ENCODE measurements at places on chromosomes 13 and 19. TPM values are rescaled to one million over a fixed set of nuclear protein-coding genes. Genes with fewer than 3 reads are reported as not detected.

Gene ZNF154
- 6.4 TPM for polyA plus RNA-seq

Gene PEG3
- 1.8 TPM for polyA plus RNA-seq

DNA sequence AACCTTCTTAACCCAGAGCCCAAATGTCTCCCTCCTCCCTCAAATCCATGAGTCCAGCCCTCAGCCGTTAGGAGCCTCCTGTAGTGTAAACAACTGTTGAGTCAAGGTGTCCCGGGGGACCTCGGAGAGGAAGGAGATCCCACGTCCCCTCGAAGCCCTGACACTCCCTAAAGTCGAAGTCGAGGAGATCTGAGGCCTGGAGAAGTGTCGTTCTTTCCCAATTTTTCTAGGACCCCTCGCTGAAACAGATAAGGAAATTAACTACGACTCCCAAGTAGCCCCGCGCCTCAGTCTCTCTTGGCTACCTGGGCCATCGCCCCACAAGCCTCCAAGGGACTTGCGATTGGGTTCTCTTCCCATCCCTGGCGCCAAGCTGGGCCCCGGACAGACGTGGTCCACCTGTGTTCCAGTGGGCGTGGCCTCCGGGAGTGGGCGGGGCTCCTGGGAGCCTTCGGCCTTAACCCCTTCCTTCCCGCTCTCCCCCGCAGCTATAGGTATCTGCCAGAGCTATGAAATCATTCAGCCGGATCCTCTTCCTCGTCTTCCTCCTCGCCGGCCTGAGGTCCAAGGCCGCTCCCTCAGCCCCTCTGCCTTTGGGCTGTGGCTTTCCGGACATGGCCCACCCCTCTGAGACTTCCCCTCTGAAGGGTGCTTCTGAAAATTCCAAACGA lies 869 bp downstream of the GFY start:
- no peak for DNase-seq

Gene ZSCAN4
- polyA plus RNA-seq = 0.29 TPM

DNA sequence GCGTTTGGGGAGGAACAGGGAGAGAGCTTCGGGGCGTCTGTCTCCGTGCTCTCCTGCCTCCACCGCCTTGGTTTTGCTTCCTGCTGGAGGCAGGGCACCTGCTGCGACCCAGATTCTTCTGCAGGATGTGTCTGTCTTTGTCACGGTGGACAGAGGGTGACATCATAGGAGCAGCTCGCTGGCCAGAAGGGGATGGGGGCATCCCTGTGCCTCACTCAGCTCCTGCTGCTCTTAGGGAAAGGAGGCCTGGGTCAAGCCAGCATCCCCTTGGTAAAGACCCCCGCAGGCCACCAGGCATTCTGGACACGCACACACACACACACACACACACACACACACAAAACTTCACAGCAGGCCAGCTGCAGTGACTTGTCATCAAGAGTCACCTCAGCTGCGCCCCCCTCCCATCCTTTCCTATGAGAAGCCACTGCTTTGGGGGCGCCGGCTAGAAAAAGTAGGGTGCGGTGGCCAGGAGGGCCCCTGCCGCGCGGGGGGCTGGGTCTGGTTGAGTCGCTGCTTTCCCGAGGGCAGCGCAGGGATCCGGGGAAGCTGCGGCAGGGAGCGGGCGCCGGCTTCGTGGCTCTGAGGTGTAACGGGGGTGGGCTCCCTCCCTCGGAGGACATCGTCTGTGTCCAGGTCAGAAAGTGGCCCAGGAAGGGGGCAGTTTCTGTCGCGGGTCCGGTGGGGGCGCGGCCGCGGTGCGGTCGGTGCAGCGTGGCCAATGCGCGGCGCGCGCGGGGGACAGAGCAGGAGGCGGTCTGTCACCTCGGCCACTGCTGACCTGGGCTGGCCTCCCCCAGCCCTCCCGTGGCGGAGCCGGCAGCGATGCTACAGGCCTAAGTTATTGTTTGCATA lies 15.8 kb upstream of the NPAS1 start:
- no peak for DNase-seq

Measured in heart right ventricle (tissue), 16 donors.